ENCODE measurements at places on chromosomes 6 and 20.

GRCh38 chr20:24445510-24446170, 23.8 kb upstream of the SYNDIG1 start:
- no peak for DNase-seq

GRCh38 chr6:144063744-144064401, 31.5 kb downstream of the SF3B5 start:
- peak; percentile 87 for DNase-seq

DNA sequence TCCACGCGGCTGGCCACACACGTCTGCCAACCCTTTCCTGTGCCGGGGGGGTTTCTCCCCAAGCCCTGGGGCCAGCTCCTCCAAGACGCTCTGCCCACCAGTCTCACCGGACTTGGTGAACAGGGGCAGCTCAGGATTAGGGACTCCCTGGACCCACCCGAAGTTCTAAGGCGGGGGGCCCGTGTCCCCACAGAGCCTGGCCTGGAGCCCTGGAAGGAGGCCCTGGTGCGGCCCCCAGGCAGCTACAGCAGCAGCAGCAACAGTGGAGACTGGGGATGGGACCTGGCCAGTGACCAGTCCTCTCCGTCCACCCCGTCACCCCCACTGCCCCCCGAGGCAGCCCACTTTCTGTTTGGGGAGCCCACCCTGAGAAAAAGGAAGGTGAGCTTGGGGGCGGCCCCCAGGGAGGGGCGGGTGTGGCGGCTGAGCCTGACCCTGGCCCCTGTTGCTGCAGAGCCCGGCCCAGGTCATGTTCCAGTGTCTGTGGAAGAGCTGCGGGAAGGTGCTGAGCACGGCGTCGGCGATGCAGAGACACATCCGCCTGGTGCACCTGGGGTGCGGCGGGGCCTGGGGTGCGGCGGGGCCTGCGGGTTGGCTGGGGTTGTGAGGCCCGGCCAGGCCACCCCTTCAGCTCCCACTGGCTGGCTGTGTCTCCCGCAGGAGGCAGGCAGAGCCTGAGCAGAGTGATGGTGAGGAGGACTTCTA, 2.3 kb downstream of the SLC2A4RG start:
- no peak for DNase-seq

DNA sequence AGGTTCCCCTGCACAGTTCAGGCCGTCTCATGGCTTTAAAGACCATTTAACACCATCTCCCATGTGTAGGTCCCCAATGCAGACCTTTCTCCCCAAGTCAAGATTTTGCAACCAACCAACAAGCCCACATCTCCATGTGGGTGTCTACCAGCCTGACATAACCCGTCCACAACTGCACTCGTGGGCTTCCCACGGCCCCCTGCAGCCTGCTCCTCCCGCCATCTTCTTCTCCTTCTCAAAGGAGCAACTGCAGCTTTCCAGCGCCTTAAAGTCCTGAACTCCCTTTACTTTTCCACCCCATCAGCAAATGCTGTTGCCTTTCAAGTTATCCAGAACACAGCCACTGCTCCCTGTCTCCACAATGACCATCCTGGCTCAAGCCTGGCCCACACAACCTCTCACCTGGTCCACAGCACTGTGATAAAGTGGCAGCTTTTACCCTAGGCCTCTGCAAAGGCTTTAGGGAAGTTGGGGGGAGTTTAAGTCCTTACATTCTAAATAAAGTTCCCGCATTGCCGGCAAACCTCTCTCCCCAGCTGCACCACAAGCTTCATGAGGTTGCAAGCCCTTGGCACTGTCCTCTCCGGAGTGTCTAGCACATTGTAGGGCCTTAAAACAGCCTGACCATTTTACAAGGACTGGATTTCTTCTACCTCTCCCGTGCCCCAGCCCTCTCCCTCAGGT, 140.5 kb downstream of the PREX1 start:
- no peak for DNase-seq
